ENCODE measurements at places on chromosomes 5 and 9. TPM values are rescaled to one million over a fixed set of nuclear protein-coding genes. Genes with fewer than 3 reads are reported as not detected.
A peak's percentile ranks its signal among the peaks of the same experiment; 100 is the strongest.

Gene MAMDC4
- total RNA-seq, result 4.2 TPM

Gene GFI1B
- 0.14 TPM for total RNA-seq

Gene ISOC1
- total RNA-seq, result 98.3 TPM

Gene CTSV
- not detected for total RNA-seq

Gene GAPT
- 6.8 TPM for total RNA-seq

Gene PIP5KL1
- 2.9 TPM for total RNA-seq

GRCh38 chr9:127647451-127647850, 35.4 kb downstream of the STXBP1 start:
- DNase-seq, result no peak

- DNase-seq, result no peak
Measured at GRCh38 chr9:1051210-1051583, 1.0 kb downstream of the DMRT2 start.

DNA sequence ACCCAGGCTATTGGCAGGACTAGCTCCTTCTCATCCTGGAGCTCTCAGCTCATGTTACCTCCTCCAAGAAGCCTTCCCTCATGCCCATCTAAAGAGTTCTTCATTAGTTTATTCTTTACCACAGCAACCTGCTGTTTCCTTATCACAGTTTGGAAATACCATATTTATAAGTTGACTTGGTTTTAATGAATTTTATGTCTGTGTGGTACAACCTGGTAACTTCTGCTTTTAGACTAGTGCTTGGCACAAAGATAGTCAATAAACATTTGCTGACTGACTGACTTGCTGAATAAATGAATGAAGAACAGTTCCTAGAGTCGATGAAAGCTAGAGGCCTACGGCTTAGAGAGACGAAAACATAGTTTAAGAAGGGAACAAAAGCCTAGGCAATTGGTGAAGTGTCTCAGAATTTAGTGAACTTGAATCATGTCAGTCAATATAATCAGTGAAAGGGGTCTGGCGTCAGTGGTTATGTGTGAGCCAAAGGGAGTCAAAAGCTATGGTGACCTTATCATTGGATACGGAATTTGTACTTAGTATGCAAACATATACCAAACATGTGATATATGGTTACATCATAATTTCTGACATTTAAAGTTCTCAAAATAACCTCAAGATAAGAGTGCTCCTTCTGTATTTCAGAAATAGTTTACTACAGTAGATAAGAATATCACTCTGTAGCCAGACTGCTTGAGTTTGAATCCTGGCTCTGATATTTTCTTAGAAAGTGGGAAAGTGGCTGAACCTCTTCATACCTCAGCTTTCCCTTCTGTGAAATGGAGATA, 239.5 kb downstream of the MCTP1 start:
- DNase-seq, result no peak

DNA sequence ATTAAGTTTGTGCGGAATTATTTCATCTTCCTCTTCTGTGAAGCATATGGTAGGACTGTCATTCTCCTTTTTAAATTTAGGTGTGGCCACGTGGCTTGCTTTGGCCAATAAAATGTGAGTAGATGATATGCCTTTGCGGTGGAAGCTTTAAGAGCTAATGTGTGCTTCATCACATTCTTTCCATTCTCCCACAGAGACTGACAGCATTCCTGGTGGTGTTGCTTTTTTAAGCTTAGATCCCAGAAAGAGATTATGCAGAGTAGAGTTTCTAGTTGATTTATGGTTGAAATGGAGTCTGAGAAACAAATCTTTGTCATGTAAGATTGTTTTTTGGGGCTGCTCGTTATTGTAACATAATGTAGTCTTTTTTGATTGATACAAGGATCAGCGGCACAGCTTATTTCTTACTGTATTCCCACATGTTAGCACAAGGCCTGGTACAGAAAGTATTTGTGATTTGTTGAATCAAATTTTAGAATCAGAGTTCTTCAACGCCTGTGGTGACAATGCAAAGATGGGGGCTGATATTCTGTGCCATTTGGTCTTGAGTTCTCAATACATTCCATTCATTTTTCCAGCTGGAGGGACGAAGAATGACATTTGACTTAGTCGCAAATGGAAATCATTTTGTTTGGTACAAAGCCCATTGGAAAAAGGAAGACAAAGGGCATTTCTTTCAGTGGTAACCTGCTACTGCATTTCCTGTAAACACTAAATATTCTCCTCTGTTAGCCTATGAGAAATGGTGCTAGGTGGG, 209.9 kb upstream of the VLDLR start:
- DNase-seq, result no peak

DNA sequence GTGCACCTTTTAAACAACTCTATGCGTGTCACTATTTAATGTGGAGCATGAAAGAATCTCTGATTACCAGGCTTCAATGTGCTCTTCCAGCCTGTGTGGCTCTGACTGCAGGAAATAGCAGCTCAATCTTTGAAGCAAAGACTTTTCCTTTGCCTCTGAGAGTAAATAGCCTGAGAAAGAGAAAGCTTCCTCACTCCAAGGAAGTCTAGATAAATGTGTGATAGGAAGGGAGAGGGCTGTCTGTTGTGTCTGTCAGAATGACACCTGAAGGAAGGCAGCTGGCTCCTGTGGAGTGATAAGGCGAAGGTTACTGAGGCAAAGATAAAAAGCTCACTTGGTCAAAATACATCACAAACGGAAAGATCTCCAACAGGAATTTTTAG, 205.3 kb upstream of the HAPLN1 start:
- no peak for DNase-seq

DNA sequence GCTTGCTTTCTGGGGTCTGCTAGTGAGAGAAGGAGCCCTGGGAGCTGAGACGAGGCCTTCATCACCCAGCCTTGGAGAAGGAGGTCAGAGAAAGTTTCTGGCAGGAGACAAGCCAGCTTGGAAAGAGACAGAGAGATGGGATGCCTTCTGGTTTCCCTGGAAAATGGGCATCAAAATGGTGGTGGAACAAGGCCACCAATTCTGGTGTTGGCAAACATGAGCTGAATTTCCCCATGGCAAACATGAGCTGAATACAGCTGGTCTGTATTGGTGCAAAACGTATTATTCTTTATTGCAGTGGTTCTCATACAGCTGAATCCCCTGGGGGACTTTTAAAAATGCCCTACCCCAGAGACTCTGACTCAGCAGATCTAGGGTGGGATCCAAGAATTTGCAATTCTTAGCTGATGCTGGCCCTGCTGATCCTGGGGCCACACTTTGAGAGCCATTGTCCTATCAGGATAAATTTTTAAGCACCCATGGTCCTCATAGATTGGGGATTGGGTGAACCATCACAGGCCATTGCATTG, 39.1 kb upstream of the S1PR3 start:
- no peak for DNase-seq

- peak; percentile 20 for DNase-seq
Measured at GRCh38 chr5:74316064-74316603, 324.4 kb downstream of the ENC1 start.

GRCh38 chr9:78280982-78281668, 15.8 kb upstream of the PSAT1 start:
- DNase-seq, result peak; percentile 33

GRCh38 chr9:83166372-83166771, 103.4 kb upstream of the RASEF start:
- DNase-seq, result no peak

DNA sequence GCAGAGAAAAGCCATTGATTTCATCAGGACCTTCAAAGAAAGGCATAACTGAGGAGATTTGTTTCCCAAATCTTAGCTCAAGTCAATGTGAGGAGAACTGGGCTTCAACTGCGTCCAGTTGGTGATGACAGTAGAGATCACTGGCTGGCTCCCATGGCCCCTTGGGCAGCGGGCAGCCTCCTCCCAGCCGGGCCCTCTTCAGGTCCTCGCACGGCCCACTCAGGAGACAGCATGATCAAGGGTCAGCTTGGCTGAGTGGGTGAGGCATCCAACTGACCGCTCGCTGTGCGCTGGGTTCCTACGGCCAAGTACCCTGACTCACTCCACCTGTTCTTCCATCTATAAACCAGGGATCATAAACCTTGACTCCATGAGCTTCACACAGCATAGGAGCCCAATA, 274.0 kb downstream of the NSG2 start:
- no peak for DNase-seq

GRCh38 chr5:30926218-30926617, 267.3 kb upstream of the CDH6 start:
- DNase-seq, result no peak

- no peak for DNase-seq
Measured at GRCh38 chr5:16866795-16867576, 69.1 kb downstream of the MYO10 start.

DNA sequence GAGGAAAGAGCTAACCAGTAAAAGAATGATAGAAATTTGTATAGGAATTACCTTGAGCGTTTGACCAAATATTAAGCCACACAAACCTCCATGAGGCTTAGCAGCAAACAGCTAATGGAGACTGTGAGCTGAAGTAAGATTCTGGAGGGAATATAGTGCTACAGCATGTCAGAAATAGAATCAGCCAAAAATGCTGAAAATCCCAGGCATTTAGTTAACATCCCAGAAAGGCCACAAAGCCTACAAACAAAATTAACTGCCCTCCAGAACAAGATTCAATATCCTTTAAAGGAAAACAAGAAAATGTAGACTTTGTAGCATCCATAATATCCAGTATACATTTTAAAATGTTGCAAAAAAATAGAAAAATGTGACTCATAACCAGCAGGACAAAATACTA, 257.8 kb upstream of the TUSC1 start:
- DNase-seq, result no peak

- no peak for DNase-seq
Measured at GRCh38 chr5:154477382-154478223, 424 bp downstream of the HAND1 start.

GRCh38 chr5:96463091-96463490, 30.0 kb upstream of the PCSK1 start:
- DNase-seq, result no peak

DNA sequence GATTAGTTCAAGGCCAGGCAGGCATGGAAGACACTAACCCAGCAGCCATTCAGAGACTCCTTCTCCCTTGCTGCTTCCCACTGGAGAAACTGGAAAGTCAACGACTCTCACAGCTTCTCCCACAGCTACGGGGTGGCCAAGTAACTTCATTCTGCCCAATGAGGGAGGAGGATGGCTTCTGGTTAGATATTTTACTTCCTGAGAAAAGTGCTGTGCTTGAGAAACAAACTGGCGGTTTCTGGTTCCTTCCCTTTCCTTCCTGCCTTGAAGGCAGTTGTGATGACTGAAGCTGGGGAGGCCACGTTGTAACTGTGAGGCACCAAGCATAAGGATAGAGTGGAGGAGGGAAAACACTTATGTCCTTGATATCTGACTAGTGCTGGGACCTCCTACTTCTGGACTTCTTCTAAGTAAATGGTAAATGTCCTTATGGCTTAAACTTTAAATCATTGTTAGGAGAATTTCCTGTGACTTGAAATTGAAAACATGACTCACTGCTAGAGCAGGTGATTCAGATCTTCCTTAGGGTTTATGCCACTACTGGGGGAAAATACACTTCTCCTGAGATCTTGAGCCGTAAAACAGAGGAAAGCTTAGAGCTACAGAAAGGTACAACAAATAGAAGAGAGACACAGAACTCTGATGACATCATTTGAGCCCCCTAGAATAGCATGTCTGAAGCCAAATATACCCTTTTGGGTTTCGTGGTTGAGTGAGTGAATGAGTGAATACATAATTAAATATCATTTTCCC, 3.1 kb upstream of the GNPDA1 start:
- DNase-seq, result no peak

All from uterus (tissue), 4 donors.